ENCODE measurements at places on chromosomes 5 and 9. TPM values are rescaled to one million over a fixed set of nuclear protein-coding genes. Genes with fewer than 3 reads are reported as not detected.

Gene AK8
- total RNA-seq = 0.13 TPM

- H3K4me1 ChIP-seq = no peaks in the 10 kb centered on the region
- H3K4me3 ChIP-seq = no peak overlapping the region
- H3K36me3 ChIP-seq = no peaks in the 10 kb centered on the region
- no peak for DNase-seq
Observed at GRCh38 chr5:111813537-111813936, 56.5 kb upstream of the NREP start.

DNA sequence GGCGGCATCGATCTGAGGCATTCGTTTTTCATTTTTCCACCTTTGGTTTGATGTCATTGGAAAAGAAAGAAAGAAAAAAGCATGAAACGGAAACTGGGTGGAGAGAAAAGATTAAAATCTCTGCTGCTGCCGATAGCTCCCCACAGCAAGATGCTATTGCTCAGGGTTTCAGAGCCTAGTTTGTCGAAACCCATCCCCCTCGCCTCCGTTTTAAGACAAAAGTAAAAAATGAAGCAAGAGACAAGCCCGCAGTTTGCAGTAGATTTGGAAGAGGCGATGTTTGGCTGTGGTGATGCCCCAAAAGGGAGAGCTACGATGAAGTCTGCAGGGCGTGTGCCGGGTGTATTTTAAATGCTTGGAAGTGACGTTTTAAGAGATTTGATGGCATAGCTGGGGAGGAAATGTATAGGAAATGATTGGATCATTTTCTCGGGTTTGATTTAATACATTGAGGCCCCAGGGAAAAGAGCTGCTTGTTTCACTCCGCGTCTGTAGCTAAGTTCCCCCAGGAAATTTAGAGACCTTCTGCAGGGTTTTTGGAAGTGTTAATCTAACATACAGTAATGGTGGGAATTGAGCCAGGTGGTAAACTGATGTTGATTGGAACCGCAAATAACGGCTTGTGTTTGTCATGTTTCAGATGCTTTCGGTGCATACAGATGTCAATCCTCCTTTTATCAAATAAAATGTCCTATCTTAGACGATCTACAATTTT lies 909 bp downstream of the NDFIP1 start:
- H3K4me1 ChIP-seq = peaks cover 20% of the 10 kb centered on the region
- no peak for DNase-seq
- H3K27ac ChIP-seq = peak overlapping the region; percentile 86
- H3K4me3 ChIP-seq = peak overlapping the region; percentile 96
- peaks cover 28% of the 10 kb centered on the region for H3K36me3 ChIP-seq

DNA sequence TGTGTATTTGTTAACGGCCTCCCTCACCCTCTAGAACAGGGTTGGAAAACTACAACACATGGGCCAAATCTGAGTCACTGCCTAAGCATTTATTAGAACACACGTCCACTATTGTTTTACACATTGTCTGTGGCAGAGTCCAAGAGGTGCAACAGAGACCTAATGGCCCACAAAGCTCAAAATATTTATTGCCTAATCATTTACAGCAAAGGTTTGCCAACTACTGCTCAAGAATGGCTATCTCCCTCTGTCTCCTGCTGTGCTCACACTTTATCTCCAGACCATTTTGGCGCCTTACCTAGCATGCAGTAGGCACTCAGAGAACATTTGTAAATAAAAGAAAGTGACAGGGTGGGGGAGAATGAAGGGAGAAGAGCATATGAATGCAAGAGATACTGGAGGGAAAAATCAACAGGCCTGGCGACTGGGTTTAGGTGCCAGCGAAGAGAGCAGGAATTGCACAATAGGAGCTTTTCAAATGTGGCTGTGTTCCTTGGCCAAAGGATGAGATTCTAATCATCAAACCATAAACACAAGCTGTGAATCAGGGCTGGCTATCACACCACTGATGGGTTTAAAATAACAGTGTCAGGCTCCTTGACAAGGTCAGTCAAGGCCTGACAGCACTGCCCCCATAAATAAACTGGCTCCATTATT lies 80.3 kb downstream of the EPB41L4A start:
- H3K27ac ChIP-seq = no peak overlapping the region
- H3K4me3 ChIP-seq = no peak overlapping the region
- 0 out of 2 replicates have a peak, but pooled peaks cover 9% of the 10 kb centered on the region for H3K27me3 ChIP-seq
- DNase-seq = no peak

DNA sequence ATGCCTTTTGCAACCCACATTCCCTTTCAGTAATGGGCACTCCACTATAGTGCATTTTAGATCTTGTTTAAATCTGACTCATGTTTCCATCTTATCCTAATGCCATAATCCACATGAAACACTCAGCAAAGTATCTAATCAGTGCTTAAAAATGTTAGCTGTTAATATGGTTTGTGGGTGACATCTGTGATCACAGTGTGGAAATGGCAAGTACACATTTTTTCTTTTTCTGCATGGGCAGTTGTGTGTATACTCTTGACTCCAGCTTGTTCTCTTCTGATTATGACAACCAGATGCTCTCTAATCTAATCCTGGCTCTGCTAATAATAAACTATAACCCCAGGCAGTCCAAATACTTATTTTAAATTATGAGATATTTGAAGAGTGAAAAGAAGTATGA lies 103.3 kb downstream of the EDIL3 start:
- H3K4me3 ChIP-seq = no peak overlapping the region
- H3K36me3 ChIP-seq = no peaks in the 10 kb centered on the region
- no peak for DNase-seq
- H3K27me3 ChIP-seq = no peaks in the 10 kb centered on the region
- no peak overlapping the region for H3K27ac ChIP-seq
- H3K4me1 ChIP-seq = no peaks in the 10 kb centered on the region

DNA sequence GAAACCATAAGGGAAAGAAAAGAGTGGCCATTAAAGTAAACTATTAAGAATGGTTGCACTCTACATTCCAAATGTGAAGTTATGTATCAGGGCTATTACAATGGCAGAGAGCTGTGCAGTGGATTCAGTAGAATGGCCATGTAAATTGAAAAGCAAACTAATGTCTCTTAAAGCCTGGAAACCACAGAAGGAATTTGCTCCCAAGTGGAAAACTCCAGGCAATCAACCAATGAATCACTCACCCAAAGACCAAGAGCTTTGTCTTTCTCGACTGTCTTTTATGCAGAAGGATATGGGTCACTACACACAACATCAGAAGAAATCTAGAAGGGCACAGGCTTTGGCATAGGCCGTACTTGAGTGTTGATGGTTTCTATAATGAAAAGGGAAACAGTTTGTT lies 114.9 kb downstream of the TLE1 start:
- no peaks in the 10 kb centered on the region for H3K27me3 ChIP-seq
- H3K4me1 ChIP-seq = peaks cover 34% of the 10 kb centered on the region
- peak overlapping the region; percentile 2 for H3K27ac ChIP-seq
- no peak for DNase-seq

Gene SAPCD2
- total RNA-seq = 24.9 TPM

- no peak overlapping the region for H3K4me3 ChIP-seq
- H3K4me1 ChIP-seq = no peaks in the 10 kb centered on the region
- H3K27me3 ChIP-seq = no peaks in the 10 kb centered on the region
Observed at GRCh38 chr5:31674371-31674951, 35.5 kb downstream of the PDZD2 start.

DNA sequence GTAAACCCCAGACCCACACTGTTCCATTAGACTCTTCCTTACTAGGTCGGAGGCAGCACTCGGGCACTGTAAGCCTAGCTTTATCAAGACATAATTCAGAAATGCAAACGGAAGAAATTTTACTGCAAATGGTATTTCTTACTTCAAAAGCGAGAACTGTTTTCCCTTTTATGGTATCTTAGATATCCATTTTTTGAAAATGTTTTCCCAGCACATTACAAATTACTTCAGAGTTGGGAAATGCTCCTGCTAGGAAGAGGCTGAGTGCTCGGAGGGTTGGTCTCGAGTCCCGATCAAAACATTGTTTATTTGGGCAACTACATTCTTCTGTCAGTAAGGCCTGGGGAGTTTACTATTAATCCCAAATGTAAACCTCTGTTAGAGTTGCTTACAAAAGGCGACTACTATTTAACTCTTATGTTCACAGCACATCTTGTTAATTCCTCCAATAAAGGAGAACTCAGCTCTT lies 332.9 kb downstream of the CWC27 start:
- no peaks in the 10 kb centered on the region for H3K36me3 ChIP-seq
- H3K27ac ChIP-seq = peak overlapping the region; percentile 37
- DNase-seq = no peak
- H3K4me1 ChIP-seq = peaks cover 19% of the 10 kb centered on the region
- no peak overlapping the region for H3K4me3 ChIP-seq
- H3K27me3 ChIP-seq = no peaks in the 10 kb centered on the region

GRCh38 chr9:85511746-85512145 lies 230.0 kb downstream of the AGTPBP1 start:
- no peaks in the 10 kb centered on the region for H3K27me3 ChIP-seq
- no peaks in the 10 kb centered on the region for H3K36me3 ChIP-seq
- no peak overlapping the region for H3K27ac ChIP-seq

DNA sequence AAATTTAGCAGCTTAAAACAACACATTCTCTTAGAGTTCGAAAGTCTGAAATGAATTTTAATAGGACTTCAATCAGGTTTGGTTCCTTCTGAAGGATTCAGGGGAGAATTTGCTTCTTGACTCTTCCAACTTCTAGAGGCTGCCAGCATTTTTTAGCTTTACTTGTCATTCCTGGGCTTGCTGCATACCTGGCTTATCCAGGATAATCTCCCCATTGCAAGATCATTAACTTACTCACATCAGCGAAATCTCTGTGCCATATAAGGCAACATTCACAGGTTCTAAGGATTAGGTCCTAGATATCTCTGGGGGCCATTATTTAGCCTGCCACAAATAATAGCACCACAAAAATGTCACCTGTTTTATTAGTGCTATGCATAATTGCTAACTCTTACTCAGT lies 46.2 kb upstream of the PCSK5 start:
- no peaks in the 10 kb centered on the region for H3K4me1 ChIP-seq
- H3K4me3 ChIP-seq = no peak overlapping the region
- no peak overlapping the region for H3K27ac ChIP-seq
- DNase-seq = no peak
- H3K36me3 ChIP-seq = no peaks in the 10 kb centered on the region
- no peaks in the 10 kb centered on the region for H3K27me3 ChIP-seq

Gene MYMK
- total RNA-seq = not detected

Gene INIP
- 73.3 TPM for total RNA-seq

- no peak overlapping the region for H3K4me3 ChIP-seq
- H3K4me1 ChIP-seq = no peaks in the 10 kb centered on the region
- DNase-seq = no peak
- H3K27ac ChIP-seq = no peak overlapping the region
Observed at GRCh38 chr9:136750526-136750925, 2.2 kb upstream of the LCN6 start.

- H3K36me3 ChIP-seq = no peaks in the 10 kb centered on the region
- H3K27me3 ChIP-seq = no peaks in the 10 kb centered on the region
- no peak overlapping the region for H3K27ac ChIP-seq
- no peak overlapping the region for H3K4me3 ChIP-seq
- H3K4me1 ChIP-seq = peaks cover 35% of the 10 kb centered on the region
Observed at GRCh38 chr5:10590226-10590999, 26.5 kb downstream of the ANKRD33B start.

Gene PCDHGC5
- total RNA-seq = not detected

Gene BASP1
- total RNA-seq = 445 TPM

Gene CD74
- not detected for total RNA-seq

Gene EPB41L4B
- total RNA-seq = 4.1 TPM

Gene GALNT12
- total RNA-seq = 0.22 TPM

GRCh38 chr5:163880302-163880701 lies 374.9 kb downstream of the MAT2B start:
- H3K4me1 ChIP-seq = no peaks in the 10 kb centered on the region
- no peaks in the 10 kb centered on the region for H3K27me3 ChIP-seq
- H3K4me3 ChIP-seq = no peak overlapping the region
- DNase-seq = no peak
- H3K27ac ChIP-seq = no peak overlapping the region

Gene SPARC
- 2,882 TPM for total RNA-seq

DNA sequence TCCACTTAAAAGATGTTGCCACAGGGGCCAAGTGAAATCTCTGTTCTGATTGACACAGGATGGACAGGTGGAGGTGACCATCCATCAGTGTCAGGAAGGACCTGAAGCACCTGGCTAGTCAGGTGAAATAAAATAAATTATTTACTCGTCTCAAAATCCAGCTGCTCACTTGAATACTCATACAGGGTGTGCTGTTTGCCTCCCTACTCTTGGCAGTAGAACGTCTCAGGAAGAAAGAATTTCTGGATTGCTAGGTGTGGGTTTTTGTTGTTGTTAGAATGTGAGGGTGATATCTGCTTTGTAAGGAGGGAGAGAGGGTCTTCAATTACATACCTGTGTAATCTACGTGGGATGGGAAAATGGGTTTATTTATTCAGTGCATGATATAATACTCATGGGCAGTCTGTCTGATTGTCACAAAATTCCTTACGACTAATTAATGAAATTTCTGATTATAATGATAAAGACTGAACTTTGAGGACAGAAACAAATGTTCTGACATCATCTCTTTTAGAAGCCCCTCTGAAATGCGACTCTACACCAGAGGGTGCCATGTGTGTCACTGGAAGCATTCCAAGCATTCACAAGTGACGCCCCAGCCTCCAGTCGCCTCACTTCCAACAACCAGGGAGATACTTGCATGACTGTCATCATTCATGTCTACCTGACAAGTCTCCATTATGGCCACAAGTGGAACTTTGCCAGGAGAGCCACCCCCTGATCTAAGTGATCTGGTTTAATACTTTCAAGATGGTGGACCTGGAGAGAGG lies 218.4 kb downstream of the GAPVD1 start:
- peaks cover 10% of the 10 kb centered on the region for H3K4me1 ChIP-seq
- no peak for DNase-seq
- H3K27ac ChIP-seq = no peak overlapping the region

Gene ENTPD2
- total RNA-seq = not detected

GRCh38 chr9:89702401-89702800 lies 97.6 kb downstream of the GADD45G start:
- no peak for DNase-seq
- no peak overlapping the region for H3K4me3 ChIP-seq
- no peak overlapping the region for H3K27ac ChIP-seq
- no peaks in the 10 kb centered on the region for H3K4me1 ChIP-seq
- H3K36me3 ChIP-seq = no peaks in the 10 kb centered on the region
- no peaks in the 10 kb centered on the region for H3K27me3 ChIP-seq

All from SJSA1 (cell line).